Activated CD8-positive, alpha-beta T cell treated with anti-CD3 and anti-CD28 coated beads, Interleukin-2, amount 10 ng/mL, durations not matched to agents 7 days and 5 days (primary cell): ENCODE measurements at places on chromosomes 7 and 10. TPM values are rescaled to one million over a fixed set of nuclear protein-coding genes. Genes with fewer than 3 reads are reported as not detected.

The BRI3 gene
- total RNA-seq, result 35.0 TPM

The TRDMT1 gene
- 13.6 TPM for total RNA-seq

The ADCYAP1R1 gene
- not detected for total RNA-seq

The ABCA13 gene
- total RNA-seq, result 0.08 TPM

The SAP25 gene
- total RNA-seq, result 30.0 TPM

The FAM25C gene
- total RNA-seq, result not detected

The SDHAF3 gene
- total RNA-seq, result 24.2 TPM

The CTAGE8 gene
- 2.2 TPM for total RNA-seq

The PNLIPRP2 gene
- total RNA-seq, result not detected

The ASB10 gene
- not detected for total RNA-seq

The FBXO24 gene
- total RNA-seq, result 0.45 TPM

The LRRC61 gene
- total RNA-seq, result 21.4 TPM

The PKD2L1 gene
- total RNA-seq, result 0.10 TPM

The ACTL6B gene
- not detected for total RNA-seq

The SPDYE18 gene
- total RNA-seq, result 0.68 TPM

The KCND2 gene
- total RNA-seq, result not detected

The ADAM12 gene
- 0.60 TPM for total RNA-seq

The ACADSB gene
- 15.4 TPM for total RNA-seq

The CRTAC1 gene
- not detected for total RNA-seq

The ANKRD30A gene
- total RNA-seq, result not detected

The MYL10 gene
- total RNA-seq, result not detected

The SERPINE1 gene
- 0.58 TPM for total RNA-seq

The FAM25G gene
- total RNA-seq, result not detected

The ST8SIA6 gene
- not detected for total RNA-seq

The PHKG1 gene
- 1.7 TPM for total RNA-seq

The ZNF273 gene
- 11.8 TPM for total RNA-seq

The CCDC172 gene
- not detected for total RNA-seq

The GPR22 gene
- total RNA-seq, result not detected

The HYAL4 gene
- total RNA-seq, result not detected

The IMPDH1 gene
- total RNA-seq, result 80.8 TPM

The MCM10 gene
- total RNA-seq, result 68.3 TPM

The MGMT gene
- 16.7 TPM for total RNA-seq

The THSD7A gene
- not detected for total RNA-seq

The PIK3CG gene
- total RNA-seq, result 55.6 TPM

The STEAP2 gene
- not detected for total RNA-seq

The RELN gene
- total RNA-seq, result not detected

The SUFU gene
- 10.6 TPM for total RNA-seq

The NPTX2 gene
- not detected for total RNA-seq

The HOXA5 gene
- not detected for total RNA-seq

The KAZALD1 gene
- not detected for total RNA-seq

The CLDN4 gene
- total RNA-seq, result 0.29 TPM

The MACC1 gene
- total RNA-seq, result 0.55 TPM

The DLG5 gene
- total RNA-seq, result 3.2 TPM

The TRPV5 gene
- total RNA-seq, result not detected

The OGDH gene
- total RNA-seq, result 114 TPM

The SPAG6 gene
- 0.90 TPM for total RNA-seq

The ITGB8 gene
- not detected for total RNA-seq

The FXYD4 gene
- total RNA-seq, result not detected
